ENCODE measurements at places on chromosomes 5 and 9.

GRCh38 chr5:36070687-36071571 lies 4.2 kb upstream of the UGT3A2 start:
- DNase-seq: no peak

- DNase-seq: no peak
Measured at GRCh38 chr5:123046222-123046621, 9.7 kb upstream of the PPIC start.

DNA sequence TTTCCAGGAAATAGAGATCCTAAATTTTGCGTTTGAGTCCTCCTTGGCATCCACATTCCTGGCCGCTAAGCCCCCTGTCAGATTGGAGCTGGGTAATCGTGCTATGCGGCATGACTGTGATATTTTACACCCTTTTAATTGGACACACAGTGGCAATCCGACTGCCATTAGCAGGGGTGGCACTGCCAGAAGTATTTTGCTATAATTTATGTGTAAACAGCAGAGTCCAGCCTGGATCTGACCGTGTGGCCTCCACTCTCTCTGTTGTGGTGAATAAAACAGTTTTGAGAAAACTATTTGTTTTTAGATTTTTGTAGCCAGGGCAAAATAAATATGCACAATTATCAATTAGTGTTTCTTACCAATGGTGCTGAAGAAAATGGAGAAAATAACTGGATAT lies 281.0 kb upstream of the IRX2 start:
- no peak for DNase-seq

GRCh38 chr5:179137643-179138567 lies 77.7 kb downstream of the ZNF354C start:
- DNase-seq: no peak

- DNase-seq: no peak
Measured at GRCh38 chr5:176658817-176659511, 11.7 kb downstream of the TSPAN17 start.

DNA sequence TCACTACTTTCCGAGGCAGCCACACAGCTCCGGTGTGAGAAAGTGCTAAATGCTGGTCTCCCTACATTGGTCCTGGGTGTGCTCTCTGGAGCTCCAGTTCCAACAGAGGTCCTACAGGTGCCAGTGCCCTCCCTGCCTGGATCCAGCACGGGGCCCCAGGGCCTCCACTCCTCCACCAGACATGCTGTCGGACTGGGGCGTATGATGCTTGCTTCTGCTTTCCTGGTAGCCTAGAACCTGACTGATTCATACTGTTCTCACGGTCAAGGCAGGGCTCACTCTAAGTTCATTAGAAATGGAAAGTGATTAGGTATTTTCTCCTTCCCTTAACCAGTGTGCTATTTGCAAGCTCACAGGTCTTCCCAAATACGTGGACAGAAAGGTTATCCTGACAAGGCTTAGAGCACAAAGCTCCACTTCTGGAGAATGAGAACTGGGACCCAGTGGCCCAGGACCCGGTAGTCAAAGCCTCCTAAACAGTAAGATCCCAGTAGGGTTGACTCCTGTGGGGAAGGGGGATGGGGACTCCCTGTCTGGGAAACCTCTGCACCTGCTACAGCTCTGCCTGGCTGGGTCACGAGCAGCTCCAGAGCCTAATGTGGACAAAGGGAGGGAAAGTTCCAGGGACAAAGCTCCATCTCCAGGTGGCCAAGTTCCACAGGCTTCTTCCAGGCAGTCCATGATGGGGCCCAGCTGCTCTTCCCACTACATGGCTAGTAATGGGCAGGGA lies 98.1 kb downstream of the PAX5 start:
- DNase-seq: no peak

GRCh38 chr5:151820271-151820670 lies 48.5 kb downstream of the G3BP1 start:
- no peak for DNase-seq

- no peak for DNase-seq
Measured at GRCh38 chr9:34783951-34784487, 74.1 kb upstream of the CCL21 start.

- no peak for DNase-seq
Measured at GRCh38 chr9:90331826-90332575, 310.6 kb downstream of the DIRAS2 start.

GRCh38 chr9:79559495-79560181 lies 12.1 kb upstream of the TLE4 start:
- DNase-seq: no peak

DNA sequence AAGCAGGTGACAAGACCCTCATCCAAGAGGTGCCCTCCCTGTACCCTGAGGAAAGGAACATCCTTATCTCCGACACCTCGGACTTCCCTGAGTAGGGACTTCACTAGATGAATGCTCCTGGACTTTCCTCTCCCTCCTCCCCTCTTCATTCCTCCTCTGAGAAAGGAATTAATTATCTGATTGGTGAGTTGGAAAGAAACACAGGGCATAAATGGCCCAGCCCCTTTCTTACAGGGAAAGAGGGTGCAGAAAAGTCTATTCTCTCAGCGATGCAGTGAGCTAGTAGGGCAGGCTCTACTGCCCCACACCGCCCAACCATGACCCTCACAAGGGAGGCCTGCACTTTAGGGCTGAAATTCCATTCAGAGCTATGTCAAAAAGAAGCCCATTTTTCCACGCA lies 87.5 kb downstream of the TTC39B start:
- DNase-seq: no peak

- DNase-seq: no peak
Measured at GRCh38 chr5:45774528-45774927, 78.3 kb upstream of the HCN1 start.

- no peak for DNase-seq
Measured at GRCh38 chr9:14797435-14797834, 74.9 kb upstream of the CER1 start.
